Caco-2 (cell line): ENCODE measurements at places on chromosomes 13 and 19.

- peak; percentile 78 for DNase-seq
Measured at GRCh38 chr13:29594303-29594709, 1.2 kb downstream of the SLC7A1 start.

- DNase-seq = no peak
Measured at GRCh38 chr19:47897861-47898260, 11.7 kb upstream of the SULT2A1 start.

GRCh38 chr19:4365341-4365740 lies 22.0 kb downstream of the MPND start:
- no peak for DNase-seq

- DNase-seq = no peak
Measured at GRCh38 chr13:104809483-104809882, 1726.0 kb downstream of the EFNB2 start.

GRCh38 chr13:39577838-39578491 lies 25.0 kb downstream of the LHFPL6 start:
- no peak for DNase-seq

DNA sequence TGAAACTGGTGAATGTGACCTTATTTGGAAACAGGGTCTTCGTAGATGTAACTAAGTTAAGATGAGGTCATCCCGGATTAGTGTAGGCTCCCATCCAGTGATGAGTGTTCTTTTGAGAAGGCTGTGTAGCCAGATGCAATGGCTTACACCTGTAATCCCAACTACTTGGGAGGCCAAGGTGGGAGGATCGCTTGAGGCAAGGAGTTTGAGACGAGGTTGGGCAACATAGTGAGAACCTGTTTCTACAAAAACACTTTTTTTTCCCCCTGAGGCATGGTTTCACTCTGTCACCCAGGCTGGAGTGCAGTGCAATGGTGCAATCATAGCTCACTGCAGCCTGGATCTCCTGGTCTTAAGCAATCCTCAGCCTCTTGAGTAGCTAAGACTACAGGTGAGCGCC lies 36.4 kb downstream of the FBN3 start:
- DNase-seq = peak; percentile 77

DNA sequence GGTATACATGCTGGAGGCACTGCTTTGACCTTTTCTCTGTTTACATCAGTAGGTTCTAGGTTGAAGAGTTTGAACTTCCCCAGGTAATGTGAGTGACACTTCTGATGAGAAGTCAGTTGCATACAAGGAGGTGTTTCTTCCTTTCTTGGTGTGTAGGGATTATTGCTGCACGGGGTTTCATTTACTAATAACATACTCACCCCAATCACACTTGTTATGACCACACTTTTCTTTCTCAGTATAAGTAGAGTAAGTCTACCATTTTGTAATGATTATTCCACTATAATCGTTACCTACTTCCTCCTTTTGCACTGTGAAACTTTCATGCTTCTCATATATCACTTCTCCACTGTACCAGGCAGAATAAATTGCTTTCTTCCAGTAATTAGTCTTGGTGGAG lies 138.0 kb downstream of the TNFSF13B start:
- DNase-seq = no peak

GRCh38 chr19:38734426-38735256 lies 9.6 kb downstream of the CAPN12 start:
- DNase-seq = no peak
